ENCODE measurements at places on chromosomes 7 and 10.

- DNase-seq = no peak
Measured at GRCh38 chr7:23357190-23358093, 58.3 kb downstream of the MALSU1 start.

- no peak for DNase-seq
Measured at GRCh38 chr10:86506499-86506898, 15.1 kb downstream of the WAPL start.

DNA sequence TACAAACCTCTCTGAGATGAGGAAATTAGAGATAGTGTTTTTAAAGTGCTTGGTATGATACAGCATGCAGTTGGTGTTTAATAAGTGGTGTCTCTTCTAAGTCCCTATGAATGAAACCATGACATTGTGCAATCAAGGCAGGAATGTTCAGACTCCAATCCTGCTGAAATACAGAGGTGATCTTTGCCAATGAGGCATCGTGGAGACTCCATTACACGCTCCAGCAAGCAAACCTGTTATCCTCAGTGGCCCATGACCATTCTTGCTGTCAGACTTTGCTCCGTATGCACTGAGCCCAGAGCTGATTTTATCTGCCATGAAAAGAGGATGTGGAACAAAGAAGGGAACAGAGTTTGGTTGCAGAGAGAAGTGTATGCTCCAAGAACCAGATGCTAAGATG is 47.3 kb downstream of the CDHR3 start:
- no peak for DNase-seq

- DNase-seq = no peak
Measured at GRCh38 chr10:119335671-119336353, 128.4 kb downstream of the GRK5 start.

DNA sequence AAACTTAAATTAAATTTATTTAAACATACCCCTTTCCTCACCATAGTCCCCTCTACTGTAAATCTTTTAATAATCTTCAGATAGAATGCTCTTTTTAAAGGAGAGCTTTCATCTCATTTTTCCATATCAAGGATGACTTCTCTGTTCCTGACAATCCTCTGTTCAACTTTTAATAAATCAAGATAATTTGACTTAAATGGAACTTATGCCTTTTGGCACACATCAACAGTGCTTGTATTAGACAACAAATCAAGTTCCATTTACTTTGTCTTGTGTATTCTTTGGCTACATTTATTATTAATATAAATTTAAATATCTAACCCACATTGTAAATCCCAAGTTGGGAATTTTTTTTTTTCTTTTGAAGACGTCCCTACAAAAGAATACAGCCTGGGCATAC is 42.7 kb upstream of the HYAL4 start:
- DNase-seq = no peak
